GM12865 (cell line): ENCODE measurements at places on chromosomes 11 and 22.

DNA sequence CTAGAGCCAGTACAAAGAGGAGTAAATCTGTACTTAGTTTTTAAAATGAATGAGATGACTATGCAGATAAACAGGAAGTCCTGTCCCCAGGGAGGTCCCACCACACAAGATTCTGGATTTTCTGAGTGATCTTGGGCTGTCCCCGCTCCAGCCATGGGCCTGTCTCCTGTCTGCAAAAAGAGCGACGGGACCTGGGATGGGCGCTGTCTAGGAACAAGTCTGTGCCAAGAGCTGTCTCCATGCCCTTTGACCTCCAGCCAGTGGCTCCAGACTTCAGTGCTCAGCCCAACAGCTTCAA, 6.0 kb downstream of the CSNK1E start:
- peak; percentile 81 for DNase-seq

DNA sequence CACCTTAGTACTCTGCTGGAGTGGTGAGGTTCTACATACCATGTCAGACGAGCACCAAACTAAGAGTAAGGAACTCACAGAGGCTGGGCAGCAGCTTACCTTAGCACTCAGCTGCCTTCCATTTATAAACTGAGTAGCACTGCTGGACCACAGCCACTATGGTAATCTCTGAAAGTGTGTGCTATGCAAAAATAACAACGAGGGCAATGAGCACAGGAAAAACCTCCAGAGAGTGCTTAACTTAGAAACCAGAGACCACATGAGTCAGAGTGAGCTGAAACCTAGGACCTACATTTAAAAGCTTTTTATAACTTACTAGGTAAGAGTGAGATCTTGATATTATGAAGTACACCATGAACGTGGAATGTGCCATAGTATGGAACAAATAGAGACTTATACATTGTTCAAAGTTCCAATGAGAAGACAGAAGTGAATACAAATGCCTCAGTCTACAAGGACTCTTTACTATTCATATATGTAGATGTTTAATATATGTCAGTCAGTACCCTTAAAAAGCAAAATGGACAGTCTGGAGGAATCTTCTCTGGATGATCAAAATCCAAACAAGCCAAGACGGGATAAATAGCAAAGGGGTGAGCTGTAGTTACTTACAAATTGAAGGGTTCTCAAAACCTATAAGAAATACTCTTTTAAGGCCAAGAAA, 17.2 kb upstream of the CD59 start:
- DNase-seq, result peak; percentile 83

DNA sequence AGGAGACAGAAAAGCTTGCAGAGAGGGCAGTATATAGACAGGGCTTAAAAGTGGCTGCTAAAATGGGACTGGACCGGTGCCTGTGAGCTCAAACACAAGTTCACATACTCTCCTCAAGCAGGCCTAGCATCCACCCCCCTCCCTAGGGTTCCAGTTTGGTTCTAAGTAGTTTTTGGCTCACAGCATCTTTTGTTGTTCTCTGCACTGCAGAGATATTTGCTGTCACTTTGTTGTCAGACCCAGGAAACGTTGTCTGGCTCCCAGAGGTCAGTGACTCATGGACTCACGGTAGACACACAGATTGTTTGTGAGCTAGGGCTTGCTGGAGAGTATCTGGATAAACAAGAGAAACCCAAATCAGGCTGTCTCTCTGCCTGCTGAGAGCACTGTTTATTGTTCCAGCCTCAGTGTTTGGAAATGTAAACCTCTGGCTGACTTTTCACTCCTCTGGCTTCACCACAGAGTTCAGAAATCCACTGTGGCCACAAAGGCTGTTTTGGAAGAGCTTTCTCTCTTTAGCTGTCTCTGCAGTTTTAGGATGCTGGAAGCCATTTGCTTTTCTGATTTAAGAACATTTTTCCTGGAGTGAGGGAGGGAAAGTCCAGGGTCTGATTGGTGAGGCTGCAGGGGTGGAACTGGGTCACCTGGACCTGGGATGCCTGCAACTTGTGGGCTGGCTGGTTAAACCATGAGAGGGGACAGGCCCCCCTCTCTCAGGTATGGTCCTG, 303.7 kb upstream of the PLET1 start:
- no peak for DNase-seq

DNA sequence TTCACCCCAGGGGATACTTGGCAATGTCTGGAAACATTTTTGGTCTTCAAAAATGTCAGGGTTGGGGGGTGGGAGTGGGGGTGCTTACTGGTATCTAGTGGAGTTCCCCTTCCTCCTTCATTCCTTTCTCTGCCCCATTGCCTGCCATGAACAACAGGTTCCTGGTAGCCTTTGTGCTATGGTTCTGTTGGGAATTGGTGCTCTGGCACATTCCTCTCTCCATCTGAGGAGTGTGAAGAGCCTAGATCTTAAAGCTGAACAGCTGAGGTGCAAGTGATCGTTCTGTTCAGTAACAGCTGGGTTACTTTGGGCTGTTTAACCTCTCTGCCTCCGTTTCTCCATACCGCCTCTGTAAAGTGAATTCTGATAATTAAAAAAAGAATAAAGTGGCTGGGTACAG, 64.3 kb downstream of the C22orf31 start:
- no peak for DNase-seq

DNA sequence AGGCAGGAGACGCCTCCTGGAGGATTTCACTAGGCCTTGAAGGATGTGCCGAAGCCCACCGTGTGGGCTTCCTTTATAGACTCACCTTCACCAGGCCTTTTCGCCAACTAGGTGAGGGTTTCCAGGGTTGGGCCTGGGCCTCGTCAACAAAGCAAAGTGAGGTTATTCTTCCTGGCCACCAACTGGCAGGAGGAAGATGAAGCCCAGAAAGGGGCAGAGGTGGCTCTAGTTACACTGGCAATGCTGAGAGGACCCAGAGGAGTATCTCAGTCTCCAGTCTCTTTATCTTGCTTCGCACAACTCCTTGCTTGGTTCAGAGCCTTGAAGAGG, 404 bp upstream of the RELT start:
- DNase-seq, result no peak

- peak; percentile 94 for DNase-seq
These were observed 30.0 kb upstream of the POU2AF1 start for GRCh38 chr11:111408789-111409727.

GRCh38 chr11:118634431-118635236, 27.2 kb downstream of the PHLDB1 start:
- DNase-seq, result no peak

- DNase-seq, result no peak
These were observed 8.0 kb upstream of the PSMC3 start for GRCh38 chr11:47434011-47434786.

GRCh38 chr11:12459865-12460444, 82.6 kb downstream of the PARVA start:
- DNase-seq, result no peak
